ENCODE measurements at places on chromosomes 11 and 22.

DNA sequence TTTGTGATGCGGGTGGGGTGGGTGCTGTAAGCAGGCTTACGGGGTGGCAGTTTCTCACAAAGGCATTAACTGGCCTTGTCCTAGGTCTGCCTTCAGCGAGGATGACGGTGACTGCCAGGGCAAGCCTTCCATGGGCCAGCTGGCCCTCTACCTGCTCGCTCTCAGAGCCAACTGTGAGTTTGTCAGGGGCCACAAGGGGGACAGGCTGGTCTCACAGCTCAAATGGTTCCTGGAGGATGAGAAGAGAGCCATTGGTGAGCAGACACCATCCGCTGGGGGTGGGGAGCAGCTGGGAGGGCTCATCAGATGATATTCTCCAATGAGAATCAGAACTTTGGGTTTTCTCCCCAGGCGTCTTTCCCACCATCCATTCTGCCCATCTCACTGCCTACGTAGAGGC, 5.8 kb downstream of the TCN2 start:
- DNase-seq = no peak

DNA sequence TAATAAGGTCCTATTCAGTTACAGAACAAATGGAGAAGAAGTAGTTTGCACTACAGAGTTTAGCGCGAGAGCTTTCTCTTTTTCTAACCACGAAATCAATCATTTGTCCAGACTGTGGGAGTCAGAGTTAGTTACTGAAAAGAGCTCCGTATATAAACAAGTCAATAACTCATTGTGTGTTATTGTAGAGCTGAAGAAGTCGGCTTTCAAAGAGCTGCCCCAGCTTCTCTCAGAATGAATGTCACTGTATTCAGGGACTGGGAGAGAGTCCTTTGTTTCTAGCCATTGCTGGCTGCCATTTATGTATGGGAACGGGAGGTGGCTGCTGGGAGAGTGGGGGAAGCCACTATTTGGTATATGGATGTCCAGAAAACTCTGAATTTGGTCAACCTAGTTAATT, 227.8 kb downstream of the DCDC1 start:
- no peak for DNase-seq

DNA sequence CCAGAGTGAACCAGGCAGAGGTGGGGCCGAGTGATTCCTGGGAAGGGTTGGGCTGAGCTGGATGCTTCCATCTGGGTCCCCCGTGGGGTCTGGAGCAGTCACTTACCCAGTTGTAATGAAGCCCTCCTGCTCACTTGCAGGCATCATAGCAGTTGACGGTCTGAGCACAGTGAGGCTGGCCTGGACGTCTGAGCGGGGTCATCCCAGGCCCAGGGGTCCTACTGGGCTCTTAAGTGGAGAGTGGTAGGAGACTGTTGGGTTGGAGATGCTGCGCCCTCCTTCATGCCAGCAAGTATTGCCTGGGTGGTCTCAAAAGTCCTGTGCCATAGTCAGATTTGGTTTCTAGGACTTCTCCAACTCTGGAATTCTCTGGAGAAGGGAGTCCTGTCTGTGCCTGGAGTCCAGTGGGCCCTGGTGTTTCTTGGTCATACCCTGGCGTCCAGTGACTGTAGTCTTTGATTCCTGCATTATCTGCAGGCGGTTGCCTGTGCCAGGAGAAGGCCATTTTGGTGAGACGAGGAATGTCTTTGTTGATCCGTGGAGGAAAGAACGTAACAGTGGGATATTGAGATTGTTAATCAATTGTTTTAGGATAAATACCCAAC, 82.3 kb downstream of the TBC1D22A start:
- DNase-seq = no peak

GRCh38 chr22:17234144-17234623, 14.9 kb upstream of the ADA2 start:
- no peak for DNase-seq

DNA sequence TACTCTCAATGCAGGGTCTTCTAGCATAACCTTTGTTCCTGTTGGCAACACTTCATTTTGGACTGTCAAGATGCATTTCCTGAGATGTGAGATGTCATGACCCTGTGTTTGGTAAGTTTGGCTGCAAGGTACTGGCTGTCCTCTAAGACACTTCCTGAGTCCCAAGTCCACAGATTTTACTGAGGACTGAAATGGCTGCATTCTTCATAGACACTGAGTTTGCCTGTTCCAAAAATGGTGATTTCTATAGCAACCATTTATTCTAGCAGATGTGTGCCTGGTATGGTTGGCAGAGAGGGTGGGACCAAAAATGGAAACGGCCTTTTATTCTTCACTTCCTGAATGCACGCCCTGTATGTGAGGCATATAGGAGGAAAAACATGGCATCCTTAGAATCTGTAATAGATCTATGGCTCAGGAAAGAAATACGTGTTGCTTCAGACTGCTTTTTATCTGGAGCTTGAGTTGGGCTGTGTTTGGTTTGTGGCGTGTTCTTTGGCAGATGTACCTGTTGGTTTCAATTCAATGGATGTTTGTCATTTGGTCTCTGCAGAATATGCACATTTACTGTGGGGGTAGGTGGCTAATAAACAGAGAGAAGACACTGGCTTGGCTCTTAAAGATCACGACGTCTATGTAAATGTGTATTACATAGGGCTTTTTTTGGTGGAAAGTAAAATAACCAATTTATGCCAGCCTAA, 62.4 kb downstream of the ZBTB16 start:
- DNase-seq = no peak

Data from activated CD8-positive, alpha-beta memory T cell treated with anti-CD3 and anti-CD28 coated beads for 24 hours (primary cell).